ENCODE measurements at places on chromosomes 5 and 9. TPM values are rescaled to one million over a fixed set of nuclear protein-coding genes. Genes with fewer than 3 reads are reported as not detected.

GRCh38 chr5:72478684-72479083, 28.5 kb downstream of the ZNF366 start:
- peaks cover 1% of the 10 kb centered on the region for H3K27me3 ChIP-seq
- H3K36me3 ChIP-seq: no peaks in the 10 kb centered on the region
- no peak overlapping the region for H3K27ac ChIP-seq
- no peak overlapping the region for H3K4me3 ChIP-seq
- H3K4me1 ChIP-seq: no peaks in the 10 kb centered on the region
- no peak for DNase-seq

GRCh38 chr9:75088646-75089372, 495 bp downstream of the OSTF1 start:
- peak overlapping the region; percentile 77 for H3K27ac ChIP-seq
- peak overlapping the region; percentile 98 for H3K4me3 ChIP-seq
- no peaks in the 10 kb centered on the region for H3K36me3 ChIP-seq
- peaks cover 7% of the 10 kb centered on the region for H3K27me3 ChIP-seq

DNA sequence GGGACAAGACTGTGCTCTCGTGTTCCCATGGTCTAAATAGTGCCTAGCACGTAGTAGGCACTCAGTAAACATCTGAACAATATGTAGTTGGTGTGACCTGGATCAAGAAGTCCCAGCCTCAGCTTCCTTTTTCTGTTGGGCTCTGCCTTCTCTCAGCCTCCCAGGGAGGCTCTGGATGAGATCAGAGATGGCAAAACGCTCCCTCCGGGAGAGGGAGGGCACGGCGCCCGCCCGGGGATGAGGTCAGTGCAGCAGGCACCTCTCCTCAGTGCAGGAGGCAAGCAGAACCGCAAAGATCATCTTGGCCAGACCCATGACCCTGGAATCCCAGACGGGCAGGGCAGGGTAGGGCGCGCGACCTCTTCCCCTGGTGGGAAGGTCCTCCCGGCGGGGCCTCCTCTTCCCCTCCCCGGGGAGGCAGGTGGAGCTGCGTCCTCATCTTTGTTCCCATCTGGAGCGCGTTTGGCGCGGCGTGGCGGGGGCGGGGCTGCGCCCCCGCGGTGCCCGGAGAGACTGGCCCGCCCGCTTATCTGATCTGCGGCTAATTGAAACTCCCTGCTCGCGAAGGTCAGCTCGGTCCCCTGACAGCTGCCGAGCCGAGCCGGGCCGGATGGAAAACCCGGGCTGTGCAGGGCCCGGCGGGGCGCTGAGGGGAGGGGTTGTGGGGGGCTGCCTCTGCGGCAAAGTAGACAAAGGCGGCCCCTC, 60.9 kb downstream of the CXXC5 start:
- peak overlapping the region; percentile 75 for H3K4me3 ChIP-seq
- H3K27ac ChIP-seq: peak overlapping the region; percentile 91
- peak; percentile 91 for DNase-seq
- no peaks in the 10 kb centered on the region for H3K36me3 ChIP-seq
- peaks cover 19% of the 10 kb centered on the region for H3K4me1 ChIP-seq
- peaks cover 12% of the 10 kb centered on the region for H3K27me3 ChIP-seq

ERCC8 gene
- 17.6 TPM for total RNA-seq

PCDH12 gene
- total RNA-seq: 1.7 TPM

SEC16A gene
- 74.3 TPM for total RNA-seq

CREBRF gene
- total RNA-seq: 16.6 TPM
